GM13976 (cell line): ENCODE measurements at places on chromosomes 12 and 14.
A peak's percentile ranks its signal among the peaks of the same experiment; 100 is the strongest.

GRCh38 chr14:70934502-70935134, 27.4 kb downstream of the PCNX1 start:
- DNase-seq, result peak; percentile 37

DNA sequence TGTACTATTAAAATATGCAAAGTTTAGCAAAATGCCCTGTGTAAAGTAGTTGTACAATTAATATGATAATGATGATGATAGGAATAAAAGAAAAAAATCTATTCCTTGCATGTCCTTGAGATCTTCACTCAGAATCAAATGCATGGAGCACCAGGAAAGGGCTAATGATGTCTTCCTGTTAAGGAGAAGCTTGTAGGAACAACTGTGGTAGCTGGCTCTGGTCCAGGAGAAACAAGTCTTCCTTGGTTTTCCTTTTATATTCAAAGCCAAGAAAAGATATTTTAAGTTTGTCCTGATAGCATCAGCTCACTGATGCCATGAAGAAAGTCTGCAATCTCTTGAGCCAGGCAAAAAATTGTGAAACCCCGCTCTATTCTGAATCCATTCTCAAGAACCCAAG, 138.9 kb downstream of the PIK3C2G start:
- no peak for DNase-seq

DNA sequence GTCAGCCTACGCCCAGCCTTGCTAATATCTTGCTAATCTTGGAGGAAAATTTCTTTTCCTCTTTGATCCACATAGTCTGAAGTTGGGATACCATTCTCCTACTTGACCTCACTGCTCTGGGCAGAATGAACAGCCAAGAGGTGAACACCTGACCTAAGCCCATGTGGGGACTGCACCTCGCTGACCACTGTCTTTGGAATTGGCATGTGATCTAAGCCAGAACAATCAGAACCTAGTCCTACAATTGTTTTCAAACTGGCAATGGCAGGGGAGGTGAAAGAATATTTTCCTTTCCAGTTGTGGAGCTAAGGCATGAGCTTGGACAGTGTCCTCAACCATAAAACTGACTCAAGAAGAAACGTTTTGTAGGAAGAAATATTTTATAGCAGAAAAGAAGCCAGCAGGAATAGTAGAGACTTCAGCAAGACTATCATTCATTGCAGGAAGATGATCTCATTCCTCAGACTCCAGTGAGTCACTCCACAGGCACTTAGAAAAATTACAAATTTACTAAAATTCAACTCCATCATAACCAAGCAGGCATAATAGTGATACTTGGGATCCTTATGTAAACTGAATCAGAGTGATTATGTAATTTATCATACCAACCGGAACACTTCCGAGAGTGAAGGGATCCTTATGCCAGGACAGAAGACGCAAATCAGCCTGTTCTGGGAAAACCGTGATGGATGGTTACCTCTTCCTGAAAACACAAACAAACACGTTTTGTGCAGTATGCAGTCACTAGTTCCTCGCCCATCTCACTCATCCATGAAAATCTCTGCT, 14.7 kb downstream of the PTPRO start:
- DNase-seq, result no peak

GRCh38 chr12:109418848-109419480, 58.1 kb downstream of the KCTD10 start:
- DNase-seq, result no peak

GRCh38 chr12:46160101-46160980, 108.5 kb downstream of the SLC38A1 start:
- DNase-seq, result no peak

DNA sequence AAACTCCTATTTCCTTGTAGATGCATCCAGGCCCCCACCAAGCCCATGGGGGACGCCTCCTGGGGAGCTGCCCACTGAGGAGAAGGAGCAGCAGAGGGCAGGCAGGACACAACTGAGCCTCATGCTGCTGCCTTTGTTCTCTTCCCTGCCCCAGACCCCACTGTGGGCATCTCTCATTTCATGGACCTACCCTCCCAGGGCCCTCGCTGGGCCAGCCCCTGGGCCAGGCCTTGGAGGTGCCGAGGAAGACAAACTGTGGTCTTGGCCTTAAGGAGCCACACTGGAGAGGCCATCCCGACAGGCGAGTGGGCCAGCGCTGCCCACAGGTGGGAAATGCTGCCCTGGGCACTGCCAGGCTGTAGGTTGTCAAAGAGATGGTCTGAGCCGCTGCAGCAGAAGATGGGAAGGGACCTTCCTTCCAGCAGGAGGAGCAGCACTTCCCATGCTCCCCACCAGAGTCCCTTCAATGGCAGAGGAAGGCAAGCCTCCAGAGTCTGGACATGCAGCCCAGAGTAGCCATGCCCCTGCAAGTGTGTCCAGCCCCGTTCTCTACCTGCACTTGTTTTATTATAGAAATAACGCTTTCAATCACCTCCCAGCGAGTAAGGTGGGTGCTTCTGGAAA, 147.4 kb downstream of the BCL11B start:
- DNase-seq, result no peak

DNA sequence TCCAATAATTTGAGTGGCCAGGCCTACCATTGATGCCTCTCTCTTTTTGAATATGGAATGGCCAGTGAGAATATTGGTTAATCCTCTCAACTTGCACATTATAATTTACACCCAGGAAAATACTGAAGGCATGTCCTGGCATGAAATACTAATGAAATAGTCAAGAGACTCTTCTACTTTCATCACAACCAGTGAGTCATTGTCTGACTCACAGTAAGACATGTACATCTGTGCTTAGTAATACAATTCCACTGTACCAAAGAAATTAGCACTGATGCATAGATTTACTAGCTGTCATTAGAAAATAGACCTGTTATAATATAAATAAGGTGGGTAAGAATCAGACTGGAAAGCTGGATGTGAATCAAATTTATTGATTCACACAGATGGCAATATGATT, 31.6 kb downstream of the KCNC2 start:
- no peak for DNase-seq

DNA sequence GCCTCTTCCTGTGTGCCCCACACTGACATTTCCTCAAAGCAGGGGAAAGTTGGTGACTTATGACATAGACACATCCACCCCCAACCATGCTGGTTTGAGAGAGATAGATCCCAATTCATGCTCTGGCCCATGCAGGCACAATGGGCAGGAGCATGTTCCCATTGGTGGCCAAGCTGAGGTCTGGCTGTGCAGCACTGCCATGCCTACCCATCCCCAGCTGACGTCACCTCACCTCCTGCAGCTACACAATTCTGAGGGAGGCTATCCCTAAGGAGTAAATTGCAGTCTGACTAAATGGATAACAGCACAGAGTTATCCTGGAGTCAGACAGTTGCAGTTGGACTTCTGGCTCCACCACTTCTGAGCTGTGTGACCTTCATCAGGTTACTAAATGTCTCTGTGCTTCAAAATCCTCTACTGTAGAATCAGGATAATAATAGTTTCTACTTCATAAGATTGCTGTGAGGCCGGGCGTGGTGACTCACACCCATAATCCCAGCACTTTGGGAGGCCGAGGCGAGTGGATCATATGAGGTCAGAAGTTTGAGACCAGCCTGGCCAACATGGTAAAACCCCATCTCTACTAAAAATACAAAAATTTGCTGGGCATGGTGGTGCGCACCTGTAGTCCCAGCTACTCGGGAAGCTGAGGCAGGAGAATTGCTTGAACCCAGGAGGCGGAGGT, 323.9 kb downstream of the BCL11B start:
- no peak for DNase-seq

GRCh38 chr12:91109148-91109564, 2.1 kb downstream of the LUM start:
- peak; percentile 14 for DNase-seq

DNA sequence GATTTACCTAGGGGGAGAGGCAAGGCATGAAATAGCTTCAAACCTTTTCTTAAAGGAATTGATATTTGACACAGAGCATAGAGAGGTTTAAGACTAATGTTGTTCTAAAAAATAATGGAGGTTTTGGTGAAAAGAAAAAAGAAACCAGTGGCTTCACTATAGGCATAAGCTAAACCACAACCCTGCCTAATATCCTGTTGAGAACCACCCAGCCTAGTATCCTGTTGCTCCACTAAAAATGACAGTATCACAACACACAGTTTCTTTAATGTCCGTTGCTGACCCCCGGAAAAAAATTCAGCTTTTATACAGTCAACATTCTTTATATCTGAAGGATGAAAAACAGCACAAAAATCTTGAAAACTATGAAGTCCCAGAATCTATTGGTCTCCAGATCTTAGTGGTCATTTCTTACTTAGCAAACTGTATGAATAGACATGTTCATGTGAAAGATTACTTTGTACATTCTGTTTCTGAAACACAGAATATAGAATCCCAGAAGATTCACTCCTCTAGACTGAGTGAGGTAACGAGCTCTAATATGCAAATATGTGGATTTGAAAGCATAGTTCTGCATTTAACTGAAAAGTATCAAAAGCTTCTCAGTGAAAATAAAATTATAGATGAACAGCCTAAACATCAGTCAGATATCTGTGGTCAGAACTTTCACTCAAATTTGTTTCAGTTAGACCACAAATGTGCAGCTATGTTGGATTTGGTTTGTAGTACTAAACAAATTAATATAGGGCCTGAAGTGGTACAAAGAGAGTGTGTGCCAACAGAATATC, 40.5 kb downstream of the GALC start:
- no peak for DNase-seq

DNA sequence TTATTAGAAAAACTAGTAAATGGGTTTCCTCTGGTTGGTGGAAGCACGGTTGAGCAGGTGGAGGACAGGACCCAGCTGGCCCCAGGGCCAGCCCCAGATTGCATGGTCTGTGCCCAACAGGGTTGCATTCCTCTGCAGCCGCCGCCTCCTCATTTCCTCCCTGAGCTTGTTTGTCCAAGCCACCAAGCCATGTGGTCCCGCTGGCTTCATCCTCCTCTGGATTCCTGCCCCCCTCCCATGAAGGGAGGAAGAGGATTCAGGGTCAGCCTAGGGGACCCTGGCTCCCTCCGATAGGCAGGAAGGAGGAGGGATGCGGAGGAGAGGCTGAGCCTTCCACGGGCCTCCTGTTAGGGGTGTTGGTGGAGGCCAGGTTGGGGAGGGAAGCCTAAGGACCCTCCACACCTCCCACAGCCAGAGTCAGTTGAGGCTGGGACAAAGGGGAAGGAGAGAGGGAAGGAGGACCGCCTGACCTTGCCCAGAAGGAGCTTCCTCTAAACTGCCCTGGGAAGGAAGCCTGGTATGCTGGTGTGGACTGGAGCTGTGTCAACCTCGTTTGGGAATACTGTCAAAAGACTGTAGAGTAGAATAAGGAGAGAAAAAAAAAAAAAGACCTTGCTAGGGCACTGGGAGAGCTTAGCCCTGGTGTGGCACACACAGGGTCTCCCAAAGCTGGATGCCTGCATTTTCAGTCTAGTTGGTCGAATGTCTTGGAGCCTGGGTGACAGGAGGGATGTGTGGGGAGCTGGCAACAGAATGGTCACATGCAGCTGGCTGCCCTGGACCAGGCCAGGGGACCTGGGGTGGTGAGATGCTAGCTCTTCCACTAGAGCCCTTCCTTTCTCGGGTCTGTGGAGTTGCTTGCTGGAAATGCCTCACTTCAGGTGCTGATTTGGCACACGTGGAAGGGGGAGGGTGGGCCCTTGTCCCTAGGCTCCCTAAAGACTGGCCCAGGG, 42.4 kb downstream of the PLEKHG3 start:
- no peak for DNase-seq

GRCh38 chr14:52089218-52089617, 20.4 kb upstream of the NID2 start:
- DNase-seq, result no peak

DNA sequence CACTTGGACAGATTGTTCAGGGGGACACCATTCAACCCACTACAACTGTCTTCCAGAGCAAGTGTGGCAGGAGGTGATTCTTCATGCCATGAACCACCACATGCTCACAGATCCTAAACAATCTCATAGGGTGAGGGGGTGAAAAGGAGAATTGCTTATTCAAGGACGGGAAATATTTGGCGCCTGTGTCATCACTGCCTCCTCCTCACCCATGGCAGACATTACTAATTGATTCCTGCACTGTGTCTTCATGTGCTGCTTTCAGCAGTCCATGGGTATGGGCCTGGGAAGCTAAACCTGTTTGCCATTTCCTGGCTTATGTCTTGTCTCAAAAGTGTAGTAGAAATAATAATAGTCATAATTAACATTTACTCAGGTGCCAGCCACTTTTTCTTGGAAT, 31.3 kb downstream of the MMAB start:
- no peak for DNase-seq
